ENCODE measurements at places on chromosomes 11 and 22.

DNA sequence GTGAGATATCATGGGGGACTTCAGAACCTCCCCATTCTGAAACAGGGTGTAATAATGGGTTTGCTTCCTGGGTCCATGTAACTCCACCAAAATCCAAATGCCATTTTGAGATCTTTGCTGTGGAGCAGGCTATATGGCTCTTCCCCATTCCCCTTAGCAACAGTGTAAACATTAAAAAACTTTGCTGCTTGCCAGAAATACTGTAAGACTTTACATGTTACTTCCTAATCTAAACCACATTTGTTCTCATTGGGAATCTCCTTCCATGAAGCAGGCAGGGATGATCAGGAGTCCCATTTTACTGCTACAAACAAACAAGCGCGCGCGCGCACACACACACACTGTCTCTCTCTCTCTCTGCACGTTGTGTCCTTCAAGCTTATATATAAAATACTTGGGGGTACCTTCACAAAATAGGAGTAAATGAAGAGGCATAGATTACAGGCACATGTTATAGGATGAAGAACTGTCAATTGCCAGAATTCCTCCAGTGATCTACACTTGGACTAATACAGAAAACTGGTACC is 86.5 kb downstream of the ANO3 start:
- DNase-seq: no peak

- no peak for DNase-seq
These were observed 104.2 kb downstream of the MICAL3 start for GRCh38 chr22:17920145-17920605.

- no peak for DNase-seq
These were observed 95.2 kb downstream of the ABTB2 start for GRCh38 chr11:34262531-34263081.

DNA sequence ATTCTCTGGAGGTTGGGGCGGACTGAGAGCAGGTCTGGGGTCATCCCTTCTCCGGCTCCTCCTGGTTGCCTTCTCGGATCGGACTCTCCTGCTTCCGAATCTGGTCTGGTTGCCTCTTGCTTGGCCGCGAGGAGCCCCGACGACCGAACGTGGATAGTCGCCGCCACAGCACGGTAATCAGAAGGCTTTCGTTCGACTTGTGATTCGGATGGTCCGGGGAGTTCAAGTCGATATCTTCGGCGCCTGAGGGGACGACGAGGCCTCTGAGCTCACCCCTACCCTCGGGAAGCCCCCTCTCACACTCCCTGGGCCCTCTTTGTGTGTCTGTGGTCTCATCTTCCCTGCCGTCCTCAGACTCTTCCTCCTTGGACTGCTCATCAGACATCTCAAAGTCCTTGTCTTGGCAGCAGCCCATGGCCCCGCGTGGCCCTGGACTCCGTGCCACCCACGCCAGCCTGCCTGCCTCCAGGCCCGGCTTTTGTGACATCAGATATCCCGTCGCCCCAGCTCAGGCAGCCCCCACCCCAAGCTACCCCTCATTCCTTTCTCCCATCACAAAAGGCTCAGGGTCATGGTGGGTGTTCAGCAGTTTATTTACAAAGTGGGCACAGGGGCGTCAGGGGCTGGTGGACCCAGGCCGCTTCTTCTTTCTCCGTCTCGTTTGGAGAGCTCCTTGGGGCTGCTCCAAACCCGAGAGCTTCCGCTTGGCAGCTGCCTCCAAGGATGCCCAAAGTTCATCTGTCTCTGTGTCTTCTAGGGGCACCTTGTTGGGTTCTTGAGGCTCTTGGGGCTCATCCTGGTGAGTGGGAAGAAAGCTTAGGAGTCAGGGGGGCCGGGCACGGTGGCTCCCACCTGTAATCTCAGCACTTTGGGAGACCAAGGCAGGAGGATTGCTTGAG is at the start of gene TEX54:
Gene TEX54 (minus strand): TSS at position 506 of the 899 bp plus-strand sequence.
- no peak for DNase-seq

DNA sequence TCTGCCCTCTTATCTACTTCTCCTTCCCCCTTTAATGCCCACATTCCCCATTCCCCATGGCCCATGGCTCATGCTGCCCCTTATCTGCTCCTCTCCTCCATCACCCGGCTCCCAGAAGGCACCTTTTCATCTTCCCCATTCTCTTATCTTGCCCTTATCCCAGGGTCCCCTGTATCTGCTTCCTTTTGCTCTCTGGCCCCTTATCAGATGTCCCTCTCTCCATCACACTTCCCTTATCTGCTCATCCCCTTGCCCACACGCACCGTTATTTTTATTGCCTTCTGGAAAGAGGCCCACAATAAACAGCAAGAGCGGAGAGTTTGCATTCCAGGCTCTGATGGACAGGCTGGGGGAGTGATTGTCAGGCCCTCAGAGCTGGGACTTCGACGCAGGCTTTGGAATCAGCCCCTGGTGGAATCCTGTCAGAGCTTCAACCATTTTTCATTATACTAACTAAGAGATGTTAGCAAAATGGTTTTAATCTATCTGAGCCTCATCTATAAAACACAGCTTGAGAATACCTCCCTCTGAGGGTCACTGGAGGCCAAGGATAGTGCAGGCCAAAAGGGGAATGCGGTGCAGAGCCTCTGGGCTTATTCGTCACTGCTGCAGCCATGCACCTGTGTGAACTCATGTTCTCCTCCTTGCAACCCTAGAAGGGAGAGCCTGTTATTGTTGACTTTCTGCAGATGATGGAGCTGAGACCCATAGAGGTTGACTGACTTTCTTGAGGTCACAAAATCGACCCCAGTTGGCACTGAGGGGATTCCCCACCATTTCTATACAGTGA is 37.0 kb upstream of the LRRC55 start:
- no peak for DNase-seq

- DNase-seq: no peak
These were observed 10.0 kb upstream of the MYO7A start for GRCh38 chr11:77118086-77118485.

- DNase-seq: no peak
These were observed 20.1 kb upstream of the NCAM1 start for GRCh38 chr11:112941104-112941503.

DNA sequence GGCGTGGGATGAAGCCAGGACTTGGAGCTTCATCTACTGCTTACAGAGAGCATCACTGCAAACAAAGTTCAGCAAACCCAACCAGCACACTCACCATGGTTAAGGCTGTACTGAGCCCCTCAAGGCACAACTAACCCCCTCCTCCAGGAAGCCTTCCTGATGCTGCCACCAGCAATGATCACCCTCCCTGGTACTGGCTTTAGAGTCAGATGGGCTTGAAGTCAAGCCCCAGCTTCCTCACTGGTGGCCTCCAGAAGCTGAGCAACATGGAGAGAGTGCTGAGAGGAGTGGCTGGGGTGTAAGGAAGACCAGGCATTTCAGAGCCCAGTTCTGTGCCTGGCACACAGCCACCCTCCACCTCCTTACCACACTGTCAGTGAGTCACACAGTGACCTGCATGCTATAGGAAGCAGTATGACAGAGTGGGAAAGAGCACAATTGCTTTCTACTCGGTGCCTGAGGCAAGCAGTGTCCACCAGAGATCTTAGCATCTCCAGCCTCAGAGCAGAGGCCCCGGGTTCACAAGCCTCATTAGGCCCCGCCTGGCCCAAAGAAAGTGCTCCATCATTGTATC is 24.7 kb upstream of the BAIAP2L2 start:
- no peak for DNase-seq

DNA sequence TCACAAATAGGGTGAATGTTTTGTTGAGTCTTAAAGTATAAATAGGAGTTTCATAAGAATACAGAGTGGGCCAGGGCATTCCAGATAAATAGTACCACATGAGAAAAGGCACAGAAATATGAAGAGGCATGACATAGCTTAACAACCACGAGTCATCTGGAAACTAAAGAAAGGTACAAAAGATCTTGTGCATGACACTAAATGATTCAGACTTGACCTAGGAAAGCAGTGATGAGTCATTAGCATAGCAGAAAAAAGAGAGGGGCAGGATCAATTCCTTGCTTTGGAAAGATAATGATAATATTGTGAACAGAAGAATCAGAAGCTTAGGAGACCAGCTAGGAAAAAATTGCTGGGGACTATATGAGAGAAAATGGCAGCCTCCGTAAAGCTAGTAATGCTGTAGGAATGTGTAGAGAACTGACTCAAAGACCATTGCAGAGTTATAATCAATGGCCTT is 47.6 kb upstream of the FIBIN start:
- no peak for DNase-seq

DNA sequence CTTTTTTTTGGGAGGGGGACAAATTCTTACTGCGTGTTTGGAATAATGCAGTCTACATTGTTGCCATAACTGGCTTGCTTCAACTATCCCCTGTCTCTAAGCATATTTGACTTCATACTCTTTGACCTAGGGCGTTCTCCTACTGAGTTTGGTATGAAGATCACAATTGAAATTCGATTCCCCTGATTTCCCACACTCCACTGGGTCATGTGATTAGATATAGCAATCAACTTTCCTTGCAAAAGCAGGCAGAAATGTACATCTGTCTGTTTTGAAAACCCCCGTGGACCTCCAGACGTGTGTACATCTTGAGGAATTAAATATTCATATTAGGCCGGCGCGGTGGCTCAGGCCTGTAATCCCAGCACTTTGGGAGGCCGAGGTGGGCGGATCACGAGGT is 13.8 kb upstream of the CARD18 start:
- no peak for DNase-seq

- no peak for DNase-seq
These were observed 908.3 kb upstream of the ANO3 start for GRCh38 chr11:25423436-25424199.

DNA sequence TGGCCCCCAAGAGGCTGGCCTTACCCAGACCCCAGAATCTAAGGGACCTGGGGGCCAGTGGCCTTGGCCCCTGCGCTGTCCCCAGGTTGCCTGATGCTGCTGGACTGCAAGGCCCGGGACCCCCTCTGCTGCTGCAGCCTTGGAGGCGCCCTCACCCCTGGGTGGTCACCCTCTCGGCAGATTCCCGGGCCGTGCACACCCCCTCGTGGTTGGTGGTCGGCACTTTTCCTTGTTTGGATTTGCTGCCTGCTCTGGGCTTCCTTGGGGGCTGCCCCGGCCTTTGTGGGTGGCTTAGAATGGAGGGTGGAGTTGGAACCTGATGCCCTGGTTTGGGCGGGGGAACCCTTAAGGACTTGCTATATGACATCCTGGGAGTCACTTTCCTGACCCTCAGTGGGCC is 5.3 kb downstream of the RIN1 start:
- no peak for DNase-seq

DNA sequence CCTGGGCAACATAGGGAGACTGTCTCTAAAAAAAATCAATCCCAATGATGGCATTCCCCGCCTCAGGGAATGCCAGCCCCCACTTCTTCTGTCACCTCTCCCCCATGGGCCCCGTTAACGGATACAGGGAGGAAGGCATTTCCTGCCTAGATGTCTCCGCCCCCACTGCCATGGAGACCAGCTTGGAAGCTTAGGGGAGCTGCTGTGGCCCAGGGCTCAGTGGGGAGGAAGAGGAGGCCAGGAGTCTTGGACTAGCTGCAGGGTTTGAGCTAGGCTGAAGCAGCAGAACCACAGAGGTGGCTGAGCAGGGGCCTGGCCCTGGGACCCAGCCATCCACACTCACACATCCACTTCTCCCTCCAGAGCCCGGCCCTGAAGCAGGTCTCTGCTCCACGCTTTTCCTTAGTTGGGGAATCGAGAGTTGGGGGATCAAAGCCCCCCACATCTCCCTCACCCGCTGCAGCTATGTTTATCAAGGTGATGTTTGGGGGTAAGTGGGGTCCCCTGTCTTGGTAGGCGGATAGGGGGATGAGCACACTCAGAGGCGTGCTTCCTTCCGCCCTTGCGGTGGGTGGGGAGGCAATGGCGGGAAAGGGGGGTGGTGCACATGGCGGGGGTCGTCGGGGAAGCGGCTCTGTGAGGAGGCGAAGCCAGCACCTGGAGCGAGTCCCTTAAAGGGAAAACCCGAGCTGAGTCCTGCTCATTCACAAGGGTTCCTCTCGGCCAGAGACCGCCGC is at the start of gene C22orf15:
Gene C22orf15 (plus strand): TSS at position 149 of the 737 bp plus-strand sequence. CDS start 317 bp downstream, at position 466.
- no peak for DNase-seq

DNA sequence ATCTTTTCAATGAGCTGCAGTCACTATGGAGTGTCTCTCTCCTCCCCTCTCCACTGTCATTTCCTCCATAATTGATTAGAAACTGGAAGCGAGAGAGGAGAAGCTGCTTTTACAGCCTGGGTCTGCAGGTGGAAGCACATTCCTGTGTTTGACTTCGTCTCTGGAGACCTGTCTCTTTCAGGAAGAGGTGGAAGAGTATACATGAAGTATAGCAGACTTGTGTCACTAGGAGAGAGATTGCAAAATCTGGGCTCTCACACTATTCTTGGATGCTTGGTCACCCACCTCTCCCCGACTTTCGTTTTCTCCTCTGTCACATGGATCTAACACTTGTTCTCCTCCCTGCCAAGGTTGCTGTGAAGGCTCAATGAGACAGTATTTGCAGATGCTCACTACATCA is 323.3 kb downstream of the NTM start:
- no peak for DNase-seq

GRCh38 chr11:95306801-95307200 is 75.8 kb upstream of the SESN3 start:
- DNase-seq: no peak

DNA sequence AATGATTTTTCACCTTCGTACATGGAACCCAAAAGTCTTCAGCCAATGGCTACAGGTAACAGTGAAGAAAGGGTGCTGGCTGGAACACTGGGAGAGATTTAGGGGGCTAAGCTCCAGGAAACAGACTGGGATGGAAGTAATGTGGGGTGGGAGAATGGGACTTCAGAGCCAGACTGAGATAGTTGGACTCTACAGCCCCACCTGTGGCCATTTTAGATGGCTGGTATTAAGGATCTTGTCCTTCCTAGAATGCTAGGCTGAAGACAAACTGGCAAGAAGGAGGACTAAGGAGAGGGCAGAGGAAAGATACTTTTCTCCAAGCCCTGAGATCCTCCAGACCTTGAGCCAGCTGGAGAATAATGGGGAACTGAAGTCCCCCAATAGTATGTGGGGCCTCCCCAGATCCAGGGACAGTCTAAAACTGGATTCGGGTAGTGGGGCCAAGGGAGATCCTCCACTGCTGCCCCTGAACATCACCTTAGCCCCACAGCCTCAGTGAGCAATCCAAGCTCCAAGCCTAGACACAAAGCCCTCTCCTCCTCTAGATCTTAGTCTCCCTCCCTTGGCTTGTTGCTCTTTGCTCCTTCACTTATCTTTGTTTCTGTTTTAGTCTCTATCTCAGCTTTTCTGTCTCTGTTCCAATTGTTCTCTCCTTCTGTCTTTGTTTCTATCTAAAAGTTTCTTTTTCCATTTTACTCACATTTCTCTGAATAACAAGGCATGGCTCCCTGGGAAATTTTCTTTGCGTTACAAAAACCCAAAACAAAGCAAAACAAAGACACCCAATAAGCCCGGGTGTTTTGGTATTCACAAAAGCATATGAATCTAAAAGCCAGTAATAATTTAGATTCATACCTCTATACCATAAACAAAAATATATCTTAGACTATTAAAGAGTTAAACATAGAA is 16.2 kb upstream of the RRAS2 start:
- DNase-seq: no peak

DNA sequence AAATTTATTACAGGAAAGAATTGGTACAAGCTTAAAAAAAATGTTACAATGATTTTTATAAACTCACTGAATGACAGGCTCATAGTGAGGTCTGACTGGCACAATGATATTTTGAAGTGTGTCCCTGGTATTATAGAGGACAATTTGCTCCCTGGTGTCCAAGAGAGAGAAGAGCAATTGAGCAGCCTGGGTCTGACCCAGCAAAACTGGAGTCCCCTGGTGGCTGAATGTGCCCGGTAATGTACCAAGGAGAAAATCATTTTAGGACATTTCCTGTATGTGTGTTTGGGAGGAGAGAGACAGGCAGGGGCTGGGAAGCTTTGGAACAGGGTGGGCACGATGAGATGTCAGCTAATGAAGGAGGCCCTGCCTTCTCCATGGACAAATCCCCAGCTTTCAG is 125.3 kb downstream of the APOL5 start:
- no peak for DNase-seq

Measured in stimulated activated CD4-positive, alpha-beta T cell treated with anti-CD3 and anti-CD28 coated beads, Interleukin-1b, Interleukin-23, amount 100 ng/mL, for 1 hour (primary cell).